Activated T-cell treated with anti-CD3 and anti-CD28 coated beads, Interleukin-2, amount 50 U/mL, for 72 hours (primary cell): ENCODE measurements at places on chromosomes 11 and 22.
A peak's percentile ranks its signal among the peaks of the same experiment; 100 is the strongest.

- no peak for DNase-seq
Observed at GRCh38 chr11:47331454-47332302, 20.8 kb downstream of the MYBPC3 start.

GRCh38 chr22:39214006-39214382, 30.8 kb downstream of the PDGFB start:
- no peak for DNase-seq

DNA sequence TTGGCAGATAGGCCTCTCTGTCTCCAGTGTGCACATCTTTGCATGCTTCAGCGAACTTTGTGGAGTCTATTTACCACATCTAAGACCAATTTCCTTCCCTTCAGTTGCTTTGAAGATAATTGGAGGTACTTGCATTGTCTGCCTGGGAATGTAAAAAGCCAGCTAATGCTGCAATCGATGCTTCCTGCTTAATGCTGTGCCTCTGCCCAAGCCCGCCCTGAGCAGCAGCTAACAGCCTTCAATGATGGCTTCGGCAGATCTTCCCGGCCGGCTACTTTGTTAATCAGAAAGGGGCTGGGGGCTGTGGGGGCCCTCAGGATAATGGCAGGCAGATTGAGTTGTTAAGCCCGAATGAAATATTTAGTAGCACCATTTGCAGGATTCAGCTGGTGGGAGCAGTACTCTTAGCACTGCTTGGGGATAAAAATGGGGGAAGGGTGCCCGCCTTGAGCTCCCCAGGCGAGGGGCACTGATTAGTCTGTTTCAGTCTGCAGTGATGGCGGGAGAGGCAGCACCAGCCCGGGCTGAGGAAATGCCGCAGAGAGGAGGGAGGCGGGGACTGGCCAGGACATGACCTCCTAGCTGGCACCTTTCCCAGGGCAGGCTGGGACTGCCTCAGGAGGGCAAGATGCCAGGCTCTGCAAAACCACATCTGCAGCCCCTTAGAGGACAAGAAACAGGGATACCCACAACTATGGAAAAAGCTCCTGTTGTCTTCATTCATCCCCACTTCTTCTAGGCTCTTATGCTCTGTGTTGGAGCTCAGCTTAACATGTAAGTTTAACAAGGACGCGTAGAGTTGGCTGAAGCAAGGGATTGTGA, 460.0 kb downstream of the BUD13 start:
- no peak for DNase-seq

- DNase-seq = no peak
Observed at GRCh38 chr11:122422682-122423081, 232.8 kb upstream of the UBASH3B start.

DNA sequence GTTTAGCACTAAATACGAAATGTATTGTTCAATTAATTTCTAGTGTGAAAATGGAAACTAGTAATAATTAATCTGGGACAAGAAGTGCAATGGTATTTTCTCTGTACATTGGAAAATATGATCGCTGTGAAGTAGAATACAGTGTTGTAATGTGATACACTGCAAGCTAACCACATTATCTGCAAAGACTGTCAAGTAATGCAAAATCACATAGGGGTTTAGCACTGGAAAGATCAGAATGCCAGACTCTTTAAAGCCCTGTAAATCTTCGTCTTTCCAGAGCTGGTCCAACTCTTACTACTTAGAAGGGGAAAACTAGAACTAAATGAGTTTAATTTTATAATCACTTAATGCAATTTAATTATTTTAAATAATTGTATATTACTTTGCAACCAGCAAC, 544.5 kb upstream of the ANO3 start:
- no peak for DNase-seq

GRCh38 chr11:62708392-62708791, 916 bp downstream of the GNG3 start:
- DNase-seq = no peak

- DNase-seq = no peak
Observed at GRCh38 chr11:5257296-5257695, 2.7 kb upstream of the HBG2 start.

DNA sequence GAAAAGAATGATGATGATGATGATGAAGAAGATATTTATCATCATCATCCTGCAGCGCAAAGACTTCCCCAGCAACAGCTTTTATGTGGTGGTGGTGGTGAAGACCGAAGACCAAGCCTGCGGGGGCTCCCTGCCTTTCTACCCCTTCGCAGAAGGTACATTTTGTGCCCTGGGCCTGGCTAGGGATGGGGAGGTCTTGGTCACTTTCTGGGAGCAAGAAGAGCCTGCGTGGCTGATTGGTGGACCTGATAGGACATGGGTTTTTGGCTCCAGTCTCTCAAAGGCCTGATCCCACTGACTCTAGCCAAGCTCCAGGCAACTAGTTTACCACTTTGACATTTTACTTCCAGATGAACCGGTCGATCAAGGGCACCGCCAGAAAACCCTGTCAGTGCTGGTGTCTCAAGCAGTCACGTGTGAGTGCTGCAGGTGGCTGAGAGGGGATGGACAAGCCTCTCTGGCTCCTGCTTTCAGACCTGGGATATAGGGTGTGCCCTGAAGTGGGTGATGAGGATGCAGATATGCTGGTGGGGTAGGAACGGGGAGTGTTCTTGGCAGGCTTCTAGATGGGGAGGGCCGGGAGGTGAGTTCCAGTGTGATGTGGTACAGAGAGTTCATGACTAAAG, 5.3 kb downstream of the SIDT2 start:
- DNase-seq = no peak

DNA sequence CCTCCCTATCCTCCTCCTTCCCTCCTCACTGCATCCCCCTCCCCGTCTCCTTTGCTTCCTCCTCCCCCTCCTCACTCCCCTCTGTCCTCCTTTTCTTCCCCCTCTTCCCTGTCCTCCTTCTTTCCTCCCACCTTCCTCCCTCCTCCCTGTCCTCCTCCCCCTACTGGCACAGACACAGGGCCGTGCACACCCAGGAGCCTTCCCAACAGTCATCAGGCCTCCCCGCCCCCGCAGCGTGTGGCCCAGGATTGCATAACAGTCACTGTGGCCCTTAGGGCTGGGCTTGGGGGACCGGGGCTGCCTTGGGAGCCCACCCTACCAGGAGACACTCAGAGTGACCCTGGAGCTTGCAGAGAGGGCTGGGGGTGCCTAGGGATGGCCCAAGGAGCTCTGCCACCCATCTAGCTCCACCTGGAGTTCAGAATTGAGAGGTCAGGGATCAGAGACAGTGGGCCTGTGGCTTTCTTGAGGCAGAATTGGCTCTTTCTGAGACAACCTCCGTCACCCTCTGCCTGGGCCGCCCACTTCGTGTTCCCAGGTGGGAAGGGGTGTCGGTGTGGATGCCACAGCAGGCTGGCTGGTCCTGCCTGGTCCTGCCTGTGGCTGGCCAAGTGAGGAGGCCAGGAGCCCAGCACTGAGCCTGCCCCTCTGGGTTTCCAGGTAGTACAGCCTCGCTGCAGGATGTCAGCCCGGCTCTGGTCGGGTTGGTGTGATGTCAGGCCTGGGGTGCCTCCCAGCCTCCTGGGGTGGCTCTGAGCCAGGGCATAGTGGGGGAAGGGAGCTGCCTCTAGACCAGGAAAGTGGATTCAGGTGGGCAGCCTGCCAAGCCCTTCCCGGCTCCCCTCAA, 1.6 kb downstream of the SPI1 start:
- DNase-seq = no peak

GRCh38 chr11:6402561-6402981, 12.3 kb downstream of the SMPD1 start:
- DNase-seq = peak; percentile 74

GRCh38 chr22:39927544-39927943, 26.7 kb downstream of the GRAP2 start:
- peak; percentile 54 for DNase-seq

- no peak for DNase-seq
Observed at GRCh38 chr22:30283342-30283741, 6.0 kb downstream of the CASTOR1 start.

DNA sequence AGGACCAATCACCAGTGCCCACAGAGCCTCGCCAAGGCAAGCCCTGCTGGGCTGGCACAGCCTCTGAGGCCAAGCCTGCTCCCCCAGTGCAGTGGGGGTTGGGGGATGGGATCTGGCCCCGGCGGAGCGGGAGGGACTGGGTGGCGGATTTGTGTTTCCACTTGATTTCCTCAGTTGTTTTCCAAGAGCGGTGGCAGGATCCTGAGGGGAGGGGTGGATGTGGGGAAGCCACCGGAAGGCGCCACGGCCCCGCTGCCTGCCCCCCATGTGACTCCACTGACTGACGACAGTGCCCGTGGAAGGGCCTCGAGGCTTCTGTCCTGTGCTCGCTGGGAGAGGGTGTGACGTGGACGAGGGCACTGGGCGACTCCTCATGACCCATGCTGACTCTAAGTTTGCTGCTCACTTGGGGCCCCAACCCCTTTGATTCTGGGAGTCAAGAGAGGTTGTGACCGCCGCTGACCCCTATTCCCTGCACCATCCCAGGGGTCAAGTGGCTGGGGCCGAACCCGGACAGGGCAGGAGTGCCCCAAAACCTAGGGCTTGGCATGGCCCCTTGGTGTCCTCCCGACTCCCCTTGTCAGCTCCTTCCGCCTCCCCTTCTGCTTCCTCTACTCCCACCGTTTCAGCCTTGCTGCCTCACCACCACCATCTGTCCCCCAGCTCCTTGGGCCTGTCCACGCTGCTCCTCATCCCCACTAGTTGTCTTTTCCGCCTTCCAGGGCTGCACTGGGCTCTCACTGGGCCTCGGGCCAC, 23.5 kb upstream of the PICK1 start:
- no peak for DNase-seq

- peak; percentile 86 for DNase-seq
Observed at GRCh38 chr22:22195265-22196017, 49.1 kb upstream of the VPREB1 start.

- no peak for DNase-seq
Observed at GRCh38 chr11:74276581-74276980, 34.9 kb downstream of the P4HA3 start.

DNA sequence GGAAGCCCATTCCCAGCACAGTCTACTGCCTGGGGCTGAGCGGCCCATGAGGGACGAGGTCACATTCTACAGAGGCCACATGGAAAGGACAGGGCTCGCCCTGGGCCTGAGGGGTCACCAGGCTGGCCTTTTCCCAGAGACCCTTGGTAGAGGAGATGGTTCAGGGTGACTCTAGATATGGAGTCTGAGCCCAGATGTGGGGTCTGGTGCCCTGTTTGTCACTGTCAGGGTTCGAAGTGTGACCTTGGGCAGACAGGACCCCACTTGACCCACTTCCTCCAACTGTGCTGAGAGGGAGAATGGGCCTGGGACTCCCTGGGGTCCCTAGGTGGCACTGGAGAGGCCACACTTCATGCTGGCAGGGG, 81.0 kb downstream of the MYEOV start:
- no peak for DNase-seq

GRCh38 chr11:44188643-44189042, 93.2 kb downstream of the EXT2 start:
- no peak for DNase-seq

GRCh38 chr11:78022397-78023396, at the start of gene KCTD14:
Gene KCTD14 (minus strand): TSS chr11:78023276. CDS start chr11:78023249, 27 bp downstream.
- DNase-seq = no peak

DNA sequence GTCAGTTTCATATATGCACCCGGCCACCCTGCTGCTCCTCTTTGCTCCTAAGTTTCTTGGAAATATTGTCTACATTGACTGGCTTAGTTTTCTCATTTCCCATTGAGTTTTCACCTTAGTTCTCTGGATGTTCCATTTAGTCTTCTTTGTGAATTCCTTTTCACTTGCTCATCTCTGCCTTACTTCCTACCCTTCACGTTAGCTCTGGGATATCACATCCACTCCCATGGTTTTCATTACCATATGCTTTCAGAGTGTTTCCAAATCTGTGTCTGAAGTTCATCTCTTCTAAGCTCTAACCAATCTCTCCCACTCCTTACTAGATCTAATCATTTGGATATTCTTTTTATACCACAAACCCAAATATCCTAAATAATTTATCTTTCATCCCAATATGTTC, 226.4 kb downstream of the FAM76B start:
- no peak for DNase-seq

- DNase-seq = peak; percentile 32
Observed at GRCh38 chr22:29689880-29690213, 30.0 kb upstream of the CABP7 start.

GRCh38 chr11:5123802-5124521, 14.2 kb downstream of the OR52A5 start:
- peak; percentile 41 for DNase-seq

DNA sequence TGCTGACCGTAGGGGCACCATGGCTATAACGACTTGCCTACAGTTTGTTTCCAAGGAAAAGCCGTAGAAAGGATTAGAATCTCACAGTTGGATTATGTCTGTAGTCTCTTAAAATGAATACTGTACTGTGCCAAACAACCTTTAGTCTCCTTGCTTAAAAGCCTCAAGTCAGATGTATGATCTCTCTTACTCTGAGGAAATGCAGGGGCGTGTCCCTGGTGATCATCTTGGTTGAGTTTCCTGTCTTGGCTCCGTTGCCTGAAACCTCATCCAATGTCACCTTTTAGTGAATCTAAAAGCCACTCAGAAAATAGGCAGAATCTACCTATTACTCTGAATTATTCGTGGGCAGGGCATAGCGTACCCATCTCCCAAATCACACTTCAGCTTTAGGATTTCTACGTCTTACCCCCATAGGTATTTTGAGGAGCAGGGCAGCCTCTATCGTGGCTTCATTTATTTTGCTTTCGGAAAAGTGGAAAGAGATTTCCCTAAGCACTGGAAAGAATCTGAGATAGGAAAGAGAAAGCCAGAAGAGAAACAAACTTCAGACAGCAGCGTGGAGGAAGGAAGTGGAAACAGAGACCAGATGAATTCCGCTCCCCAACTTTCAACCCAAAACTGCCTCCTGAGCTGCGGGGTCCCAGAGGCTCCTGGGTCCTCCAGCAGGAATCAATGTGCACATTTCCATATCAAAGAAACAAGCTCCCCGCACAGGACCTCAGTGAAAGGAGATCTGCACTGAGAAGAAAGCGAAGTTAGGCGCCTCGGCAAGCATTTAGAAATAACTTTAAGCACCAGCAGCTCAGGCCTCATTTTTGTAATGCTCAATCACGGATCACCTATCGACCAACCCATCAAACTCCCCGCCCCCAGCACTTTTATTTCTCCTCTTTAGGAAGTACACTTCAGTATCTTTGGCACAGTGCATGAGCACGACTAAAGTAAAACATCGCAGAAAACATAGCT, 245.8 kb downstream of the ETS1 start:
- peak; percentile 67 for DNase-seq

- DNase-seq = no peak
Observed at GRCh38 chr11:59262177-59262818, 49.6 kb upstream of the MPEG1 start.

GRCh38 chr11:68999093-68999747, 13.8 kb downstream of the MRGPRF start:
- no peak for DNase-seq

GRCh38 chr11:100383357-100383865, 303.7 kb upstream of the ARHGAP42 start:
- no peak for DNase-seq
